Midbrain (tissue), 1 donor: ENCODE measurements at places on chromosomes 11 and 22.

DNA sequence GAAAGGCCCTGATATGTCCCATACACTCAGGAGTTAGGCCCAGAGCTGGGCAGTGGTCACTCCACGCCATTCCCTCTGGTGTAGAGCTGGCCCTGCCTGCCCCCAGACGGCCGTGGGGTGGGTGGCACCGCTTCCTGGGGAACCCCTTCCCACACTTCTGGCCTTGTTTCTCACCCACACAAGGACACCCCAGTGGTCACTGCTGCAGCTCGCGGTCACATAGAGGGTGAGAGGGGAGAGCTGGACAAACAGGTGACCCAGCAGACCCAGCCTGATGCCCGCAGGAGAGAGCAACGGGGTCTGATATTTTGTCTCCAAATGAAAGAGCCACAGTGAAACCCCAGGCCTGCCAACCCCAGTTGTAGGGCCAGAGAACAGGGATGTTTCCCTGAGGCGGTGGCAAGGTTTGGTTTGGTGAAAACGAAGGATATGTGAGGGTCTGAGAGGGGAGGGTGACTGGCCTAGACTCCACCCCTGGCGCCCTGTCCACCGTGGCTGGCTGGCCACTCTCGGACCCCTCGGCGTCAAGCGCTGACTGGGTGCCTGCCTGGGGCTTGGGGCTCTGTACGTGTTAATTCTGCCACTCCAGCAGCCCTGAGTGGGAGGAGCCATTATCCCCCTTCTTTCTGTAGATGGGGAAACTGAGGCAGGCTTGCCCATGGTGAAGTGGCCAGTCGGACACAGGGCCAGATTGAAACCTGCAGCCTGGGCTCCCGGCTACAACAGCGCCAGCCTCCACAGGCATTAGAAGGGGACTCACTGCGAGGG lies 71.0 kb upstream of the PPARA start:
- no peak for DNase-seq

- no peak for DNase-seq
These were observed 9.4 kb upstream of the FBLN1 start for GRCh38 chr22:45493286-45493771.

DNA sequence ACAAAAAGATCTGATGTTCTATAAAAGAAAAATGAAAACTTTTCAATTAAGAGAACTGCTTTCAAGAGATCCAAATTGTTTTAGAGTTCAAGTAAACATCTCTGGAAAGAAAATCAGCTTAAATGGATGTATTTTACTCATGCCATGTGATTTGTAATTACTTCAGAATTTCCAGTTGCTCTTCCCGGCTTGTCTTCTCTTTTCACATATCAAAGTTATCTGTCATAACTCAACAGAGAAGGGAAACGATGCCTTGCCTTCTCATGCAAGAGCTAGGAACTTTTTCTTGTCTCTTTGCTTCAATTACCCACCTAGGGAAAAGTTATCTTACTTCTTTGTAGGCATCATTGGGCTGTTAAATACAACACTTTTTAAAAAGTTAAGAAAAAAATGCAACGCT lies 255.2 kb upstream of the POU2AF2 start:
- DNase-seq = no peak

DNA sequence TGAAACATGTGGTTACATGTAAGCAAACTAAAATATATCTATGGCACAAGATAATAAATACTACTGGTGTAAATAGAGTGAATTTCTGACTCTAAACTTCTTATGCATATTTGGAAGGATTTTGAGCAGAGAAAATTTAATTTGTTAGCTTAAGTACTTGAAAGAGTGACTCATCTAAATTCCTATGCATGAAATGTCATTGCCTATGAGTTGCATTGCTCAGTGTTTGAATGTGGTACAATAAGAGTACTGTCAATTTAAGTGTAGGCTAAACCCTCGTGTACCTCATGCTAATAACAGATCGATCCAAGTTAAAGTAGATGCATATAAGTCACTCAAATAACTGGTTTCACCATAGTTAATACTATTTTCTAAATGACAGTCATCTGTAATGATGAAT lies 5.3 kb upstream of the CARD18 start:
- DNase-seq = no peak

DNA sequence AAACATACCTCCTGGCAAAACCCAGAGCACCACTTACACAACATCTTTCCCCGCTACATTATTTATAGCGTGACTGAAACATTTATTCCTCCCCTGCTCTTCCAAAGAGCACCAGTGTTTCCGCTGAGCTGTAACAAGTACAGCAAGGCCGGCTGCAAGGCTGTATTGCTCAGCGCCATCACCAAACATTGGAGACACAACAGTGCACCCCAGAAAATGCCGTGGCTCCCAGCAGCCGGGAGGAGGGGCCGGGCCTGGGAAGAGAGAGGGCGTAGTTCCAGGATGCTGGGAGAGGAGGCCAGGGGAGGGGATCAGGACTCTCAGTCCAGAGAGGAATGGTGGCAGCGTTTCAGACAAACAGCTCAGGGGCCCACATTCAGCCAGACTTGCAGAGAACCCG lies 133.2 kb downstream of the DSCAML1 start:
- peak; percentile 64 for DNase-seq

DNA sequence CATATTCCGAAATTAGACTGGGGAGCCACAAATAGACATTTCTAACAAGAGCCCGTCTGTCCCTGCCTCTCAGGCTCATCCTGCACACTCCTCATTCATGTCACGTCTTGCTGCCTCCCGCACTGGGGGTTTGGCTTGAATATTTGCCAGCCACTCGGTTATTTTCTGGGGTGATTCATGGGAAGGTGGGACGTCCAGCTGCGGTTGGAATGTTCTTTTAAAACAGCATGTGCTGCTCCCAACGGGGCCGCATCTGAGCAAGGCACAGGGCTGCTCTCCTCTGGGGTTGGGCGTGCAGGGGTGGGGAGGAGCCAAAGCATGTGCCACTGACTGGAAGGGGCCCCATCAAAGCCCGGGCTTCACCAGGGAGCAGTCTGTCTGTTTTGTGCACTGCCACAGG lies 25.9 kb upstream of the SLC5A4 start:
- DNase-seq = no peak

DNA sequence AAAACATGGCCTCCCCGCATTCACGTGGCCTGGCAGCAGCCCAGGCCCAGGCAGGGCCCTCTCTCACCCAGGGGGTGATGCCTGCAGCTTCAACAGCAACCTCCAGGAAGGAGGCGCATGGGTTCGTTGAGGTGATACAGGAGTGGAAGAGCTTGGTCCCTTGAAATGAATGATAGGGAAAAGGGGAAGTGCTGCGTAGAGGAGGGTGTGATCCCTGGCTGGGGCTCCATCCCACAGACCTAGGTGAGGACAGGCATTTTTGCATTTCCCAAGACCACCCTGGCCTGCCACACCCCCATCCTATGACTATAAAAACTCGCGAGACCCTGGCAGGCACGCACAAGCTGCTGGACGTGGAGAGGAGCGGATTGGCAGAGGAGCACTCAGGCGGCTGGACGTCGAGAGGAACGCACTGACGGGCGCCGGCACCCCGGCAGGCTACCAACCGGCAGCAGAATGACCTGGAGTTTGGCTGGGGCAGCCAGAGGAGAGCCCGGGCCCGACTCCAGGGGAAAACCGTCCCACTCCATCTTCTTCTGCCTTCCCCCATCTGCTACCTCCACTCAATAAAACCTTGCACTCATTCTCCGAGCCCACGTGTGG lies 32.6 kb downstream of the RTN4R start:
- no peak for DNase-seq

GRCh38 chr11:69055598-69056516 lies 7.1 kb downstream of the TPCN2 start:
- DNase-seq = peak; percentile 62

GRCh38 chr11:10809373-10810160 lies 841 bp upstream of the EIF4G2 start:
- DNase-seq = peak; percentile 69

- DNase-seq = no peak
These were observed 871 bp upstream of the TOLLIP start for GRCh38 chr11:1310318-1310687.

DNA sequence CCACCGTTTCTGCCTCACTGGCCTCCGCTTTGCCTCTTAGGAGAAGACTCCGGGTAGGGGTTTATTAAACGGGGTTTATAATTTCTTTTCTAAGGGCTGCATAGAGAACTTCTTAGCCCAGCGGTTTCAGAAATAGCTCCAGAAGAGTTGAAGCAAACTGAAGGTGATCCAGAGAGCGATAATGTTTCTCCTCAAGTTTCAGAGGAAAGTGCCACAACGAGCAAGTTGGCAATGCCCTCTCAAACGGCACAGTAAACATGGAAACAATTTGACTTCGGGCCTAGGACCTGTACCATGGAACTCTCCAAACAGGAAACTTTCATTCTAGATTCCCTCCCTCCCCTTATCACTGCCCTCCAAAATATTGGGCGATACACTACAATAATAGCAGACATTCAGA lies 1.0 kb downstream of the ADSL start:
- no peak for DNase-seq

- DNase-seq = no peak
These were observed 5.8 kb upstream of the NECTIN1 start for GRCh38 chr11:119734788-119735187.
